ENCODE measurements at places on chromosomes 16 and 17.
A peak's percentile ranks its signal among the peaks of the same experiment; 100 is the strongest.

GRCh38 chr16:88534638-88535190 lies 35.5 kb upstream of the ZC3H18 start:
- peak; percentile 52 for DNase-seq

DNA sequence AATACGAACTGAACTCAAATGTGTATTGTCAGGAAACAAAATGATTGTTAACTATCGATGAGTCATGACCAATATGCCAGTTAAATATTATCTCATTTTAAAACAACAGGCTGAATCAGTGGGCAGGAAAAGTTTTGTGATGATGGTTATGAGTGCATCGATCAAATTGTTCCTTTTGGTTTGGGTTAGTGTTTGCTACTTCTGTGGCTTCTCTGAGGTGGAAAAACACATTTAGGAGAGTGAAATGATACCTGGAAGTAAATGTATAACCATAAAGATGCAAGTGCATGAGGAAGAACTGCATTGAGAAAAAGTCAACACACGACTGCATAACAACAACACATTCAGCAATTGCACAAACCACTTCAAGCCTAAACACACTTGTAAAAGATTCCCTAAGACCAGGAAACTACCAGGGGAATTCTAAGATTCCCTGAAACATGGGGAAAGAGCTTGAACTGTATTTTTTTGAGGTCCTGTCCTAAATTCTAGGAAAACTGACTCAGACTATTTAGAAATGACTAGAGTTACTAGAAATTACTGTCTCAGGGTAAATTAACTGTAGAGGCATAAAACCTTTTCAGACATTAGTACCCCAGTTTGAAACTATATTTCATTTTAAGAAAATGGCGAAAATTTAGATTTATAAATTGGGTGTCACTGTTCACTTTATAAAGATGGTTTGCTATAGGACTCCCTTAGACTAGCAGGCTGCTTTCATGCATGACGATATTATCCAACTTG lies 44.8 kb downstream of the CDYL2 start:
- peak; percentile 17 for DNase-seq

DNA sequence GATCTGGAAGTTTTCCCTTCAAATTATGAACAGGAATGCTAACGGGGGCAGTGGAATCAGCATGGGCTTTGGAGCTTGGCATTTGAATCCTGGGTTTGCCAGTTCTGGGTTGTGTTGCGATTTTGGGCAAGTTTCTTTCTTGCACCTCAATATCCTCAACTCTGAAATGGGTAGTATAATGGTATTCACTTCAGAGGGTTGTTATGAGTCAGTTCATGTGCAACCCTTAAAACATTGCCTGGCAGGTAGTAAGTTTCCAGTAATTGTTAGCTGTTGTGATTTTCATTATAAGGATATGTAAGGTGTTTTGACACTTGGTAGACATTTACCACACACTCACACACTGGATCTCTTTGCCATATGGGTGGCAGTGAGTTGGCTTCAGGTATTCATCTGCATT lies 33.4 kb downstream of the SNX29 start:
- no peak for DNase-seq

- peak; percentile 15 for DNase-seq
Measured at GRCh38 chr17:42675348-42675964, 1.3 kb downstream of the PLEKHH3 start.

GRCh38 chr16:30091474-30092372 lies at the start of gene TBX6:
Gene TBX6 (minus strand): TSS chr16:30091924. CDS start chr16:30091193, 731 bp downstream.
- peak; percentile 94 for DNase-seq

DNA sequence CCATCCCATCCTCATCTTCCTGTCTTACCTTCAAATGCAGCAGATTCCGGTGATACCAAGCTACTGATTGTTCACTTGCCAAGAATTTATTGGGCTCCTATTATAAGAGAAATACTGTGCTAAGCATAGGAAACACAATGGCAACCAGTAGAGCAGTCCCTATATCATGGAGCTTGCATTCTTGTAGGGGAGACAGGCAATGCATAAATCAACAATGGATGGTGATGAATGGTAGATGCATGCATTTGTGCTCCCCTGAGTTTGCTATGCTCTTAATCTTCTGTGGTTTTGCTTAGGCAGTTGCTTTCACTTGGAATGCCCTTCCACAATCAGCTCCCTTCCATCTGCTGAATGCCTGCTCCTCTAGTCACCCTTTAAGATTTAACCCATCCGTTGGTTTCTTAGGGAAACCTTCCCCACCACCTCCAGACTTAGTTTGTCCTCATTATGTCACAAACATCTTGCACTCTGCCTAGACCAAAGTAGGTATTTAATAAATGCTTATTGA lies 200.2 kb upstream of the TOX3 start:
- no peak for DNase-seq

DNA sequence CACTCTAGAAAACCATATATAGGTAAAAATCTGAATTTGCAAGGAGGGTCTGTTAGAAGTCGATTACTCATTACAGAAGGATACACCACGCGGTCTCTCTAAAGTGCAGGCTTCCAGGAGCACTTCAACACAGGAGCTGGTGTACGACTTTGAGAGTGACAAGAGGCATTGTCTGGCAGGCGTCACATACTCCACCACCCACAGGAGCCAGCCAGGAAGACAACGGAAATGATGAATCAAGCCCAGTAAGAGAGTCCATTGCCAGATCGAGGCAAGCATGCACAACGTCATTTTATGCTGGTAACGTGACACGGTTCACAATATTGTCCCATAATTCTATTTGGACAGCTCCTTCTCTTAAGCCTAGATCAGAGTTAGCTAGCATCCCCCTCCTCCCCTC lies 15.0 kb upstream of the CACNG4 start:
- peak; percentile 21 for DNase-seq

GRCh38 chr16:11254913-11255736 lies 879 bp downstream of the SOCS1 start:
- peak; percentile 88 for DNase-seq

- DNase-seq: no peak
Measured at GRCh38 chr17:40064971-40065768, 2.4 kb downstream of the THRA start.

DNA sequence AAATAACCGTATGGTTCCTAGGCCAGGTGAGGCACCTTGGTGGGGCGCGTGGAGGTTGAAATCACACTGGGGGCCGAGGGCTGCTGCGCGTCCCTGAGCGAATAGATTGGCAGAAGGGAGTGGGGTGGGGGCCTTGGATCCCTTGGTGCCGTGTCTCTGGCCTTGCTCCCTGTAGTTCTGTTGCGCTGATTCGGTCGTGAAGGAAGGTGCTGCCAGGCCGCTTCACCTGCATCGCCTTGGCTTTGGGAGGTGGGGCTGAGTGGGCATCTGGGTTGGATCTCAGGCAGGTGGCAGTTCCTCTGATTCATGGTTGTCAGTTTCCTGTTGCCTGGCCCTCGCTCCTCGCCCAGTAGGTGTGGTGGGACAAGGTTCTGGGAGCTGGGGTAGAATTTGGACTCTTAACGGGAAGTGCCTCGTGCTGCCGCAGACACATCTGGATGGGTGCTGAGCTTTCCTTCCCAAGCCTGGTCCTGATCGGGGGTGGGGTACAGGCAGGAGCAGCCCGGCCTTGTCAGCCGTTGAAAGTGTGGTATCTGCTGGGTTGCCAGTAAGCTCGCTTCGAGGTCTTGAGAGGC lies 30.1 kb downstream of the PGS1 start:
- no peak for DNase-seq

- peak; percentile 83 for DNase-seq
Measured at GRCh38 chr17:47203984-47204721, 5.0 kb upstream of the MYL4 start.

Measured in common myeloid progenitor, CD34-positive (primary cell).